ENCODE measurements at places on chromosomes 16 and 17. TPM values are rescaled to one million over a fixed set of nuclear protein-coding genes. Genes with fewer than 3 reads are reported as not detected.
A peak's percentile ranks its signal among the peaks of the same experiment; 100 is the strongest.

DNA sequence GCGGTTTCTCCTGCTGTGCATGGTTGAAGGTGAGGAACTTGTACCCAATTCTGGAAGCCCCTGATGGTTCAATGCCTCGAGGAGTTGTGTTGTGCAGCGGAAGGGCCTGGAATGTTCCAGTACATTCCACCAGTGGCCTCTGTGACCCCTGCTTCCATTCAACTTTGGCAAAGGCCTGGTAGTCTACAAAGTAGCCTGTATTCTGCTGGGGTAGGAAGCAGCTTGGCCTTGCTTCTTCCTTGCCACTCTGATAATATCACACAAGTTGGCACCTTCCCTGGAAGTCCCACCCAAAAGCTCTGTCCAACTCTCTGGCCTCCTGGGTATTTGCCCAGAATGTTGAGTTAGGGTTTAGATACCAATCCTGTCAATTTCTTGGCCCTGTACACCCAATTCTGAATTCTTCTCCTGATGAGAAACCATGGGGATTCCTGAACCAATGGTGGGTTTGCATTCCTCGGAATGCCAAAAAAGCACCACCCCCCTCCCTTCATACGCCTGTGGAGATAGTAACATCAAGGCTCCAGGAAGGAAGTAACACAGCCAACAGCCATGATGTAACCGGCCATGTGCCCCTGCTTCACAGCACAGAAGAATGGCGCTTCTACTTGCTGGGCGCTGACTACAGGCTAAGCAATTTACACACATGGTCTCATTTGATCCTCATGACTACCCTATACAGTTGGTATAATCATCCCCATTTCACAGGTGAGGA is 11.8 kb upstream of the FAM117A start:
- no peak for DNase-seq

DNA sequence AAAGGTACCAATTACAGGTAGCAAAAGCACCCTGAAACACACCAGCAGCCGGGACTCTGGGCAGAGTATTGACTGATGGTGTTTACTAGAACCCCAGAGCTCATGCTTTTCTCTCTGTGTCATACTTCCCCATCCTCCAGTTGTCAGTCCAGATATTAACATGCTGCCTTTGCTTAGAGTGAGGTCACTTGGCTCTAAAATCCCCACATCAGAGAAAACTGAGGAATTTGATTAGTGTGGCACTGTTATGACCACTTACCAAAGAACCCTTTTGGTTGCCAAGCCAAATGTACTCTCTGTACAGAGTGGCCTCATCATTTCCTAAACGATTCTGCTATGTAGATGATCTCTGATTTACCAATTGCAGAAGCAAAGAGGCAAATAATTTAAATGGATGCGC is 80.4 kb downstream of the ABCC12 start:
- no peak for DNase-seq

DNA sequence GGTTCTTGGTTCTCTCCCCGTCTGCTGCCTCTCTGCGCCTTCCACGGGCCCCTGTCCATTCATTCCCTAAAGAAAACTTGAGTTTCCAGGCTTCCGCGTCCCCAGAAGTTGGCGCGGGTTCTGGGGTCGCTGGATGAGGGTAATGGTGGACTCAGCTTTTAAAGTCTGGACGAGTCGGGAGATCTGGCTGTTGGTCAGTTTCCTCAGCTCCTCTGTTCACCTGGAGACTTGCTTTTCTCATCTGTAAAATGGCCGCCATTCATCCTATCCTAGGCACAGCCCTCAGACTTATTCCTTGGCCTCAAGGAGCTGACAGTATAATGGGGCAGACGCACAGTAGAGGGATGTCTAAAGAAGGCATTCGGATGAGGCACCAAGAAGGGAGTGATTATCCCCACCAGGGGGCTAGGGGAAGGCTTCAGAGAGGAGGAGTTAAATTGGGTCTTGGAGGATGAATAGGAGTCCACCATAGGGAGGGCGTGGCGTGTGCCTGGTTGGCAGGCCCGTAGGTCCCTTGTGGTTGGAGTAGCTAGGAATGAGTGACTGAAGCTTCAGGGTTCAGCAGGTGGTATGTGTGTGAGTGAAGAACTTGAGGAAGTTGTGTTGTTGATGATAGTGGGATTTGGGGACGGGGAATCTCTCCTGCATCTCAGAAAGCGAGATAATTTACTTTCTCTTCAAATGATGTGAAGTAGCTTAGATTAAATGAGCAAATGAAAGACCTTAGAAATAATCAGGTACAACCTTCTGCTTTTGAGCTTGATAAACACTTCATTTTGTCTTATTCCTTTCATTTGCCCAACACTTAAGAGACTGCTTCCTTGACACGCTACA is 652 bp downstream of the VPS35L start:
- DNase-seq, result peak; percentile 50

- no peak for DNase-seq
Observed at GRCh38 chr17:74646231-74646630, 22.7 kb upstream of the CD300E start.

DNA sequence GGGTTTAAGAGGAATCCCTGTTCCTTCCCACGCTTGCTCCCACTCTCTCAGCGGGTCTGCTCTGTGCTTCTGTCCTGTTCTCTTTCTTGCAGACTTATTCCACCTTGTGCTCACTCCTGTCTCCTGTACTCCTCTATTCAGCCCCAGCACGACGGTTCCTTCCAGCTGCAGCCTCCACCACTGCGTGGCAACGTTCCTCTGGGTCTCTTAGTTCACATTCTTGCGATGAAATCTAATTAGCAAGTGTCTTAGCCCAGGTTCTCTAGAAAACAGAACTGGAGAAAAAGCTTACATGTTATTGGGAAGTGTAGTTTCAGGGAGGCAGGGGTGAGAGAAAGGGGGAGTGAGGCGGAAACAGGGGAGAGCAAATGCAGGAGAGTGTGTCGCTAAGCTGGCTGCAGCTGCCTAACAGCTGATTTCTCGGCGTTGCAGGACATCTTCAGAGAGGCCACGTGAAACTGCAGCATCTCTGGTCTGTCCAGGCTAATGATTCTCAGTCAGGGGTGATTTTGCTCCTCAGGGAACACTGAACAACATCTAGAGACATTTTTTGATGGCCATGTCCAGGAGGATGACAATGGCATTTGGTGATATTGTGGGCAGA is 213.2 kb upstream of the NLRP1 start:
- DNase-seq, result no peak

DNA sequence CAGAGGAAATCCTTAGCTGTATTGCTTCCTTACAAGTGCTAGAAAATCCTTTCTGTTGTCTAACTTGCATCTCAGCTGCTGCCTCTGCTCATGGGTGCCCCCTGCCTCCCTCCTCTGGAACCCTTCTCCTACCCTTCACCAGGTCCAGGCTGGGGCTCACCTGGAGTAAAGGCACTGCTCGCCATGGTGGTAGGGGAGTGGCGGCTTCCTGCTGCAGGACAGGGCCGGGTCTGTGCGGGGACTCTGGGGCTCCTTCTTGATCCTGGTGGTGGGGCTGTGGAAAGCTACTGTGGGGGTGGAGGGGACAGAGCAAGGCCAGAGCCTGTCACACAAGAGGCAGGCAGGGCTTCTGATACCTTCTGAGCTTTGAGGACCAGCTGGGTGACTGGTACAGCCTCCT is 12.4 kb downstream of the ETV4 start:
- DNase-seq, result no peak

GRCh38 chr17:17540278-17540906 is 44.2 kb upstream of the RASD1 start:
- DNase-seq, result no peak

DNA sequence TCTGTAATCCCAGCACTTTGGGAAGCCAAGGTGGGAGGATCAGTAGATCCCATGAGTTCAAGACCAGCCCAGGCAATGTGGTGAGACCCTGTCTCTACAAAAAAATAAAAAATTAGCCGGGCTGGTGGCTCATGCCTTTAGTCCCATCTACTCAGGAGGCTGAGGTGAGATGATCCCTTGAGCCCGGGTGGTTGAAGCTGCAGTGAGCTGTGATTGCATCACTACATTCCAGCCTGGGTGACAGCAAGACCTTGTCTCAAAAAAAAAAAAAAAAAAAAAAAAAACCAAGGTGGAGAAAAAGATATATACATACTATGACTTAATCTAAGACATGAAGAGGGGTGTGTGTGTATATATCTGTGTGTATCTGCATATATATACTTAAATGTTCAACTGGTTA is 26.7 kb downstream of the BBS2 start:
- DNase-seq, result no peak

TBC1D3K gene
- total RNA-seq, result not detected

TMC7 gene
- not detected for total RNA-seq

- DNase-seq, result no peak
Observed at GRCh38 chr17:68642118-68642412, 40.9 kb upstream of the FAM20A start.

CACNA1H gene
- total RNA-seq, result 1.1 TPM

DNA sequence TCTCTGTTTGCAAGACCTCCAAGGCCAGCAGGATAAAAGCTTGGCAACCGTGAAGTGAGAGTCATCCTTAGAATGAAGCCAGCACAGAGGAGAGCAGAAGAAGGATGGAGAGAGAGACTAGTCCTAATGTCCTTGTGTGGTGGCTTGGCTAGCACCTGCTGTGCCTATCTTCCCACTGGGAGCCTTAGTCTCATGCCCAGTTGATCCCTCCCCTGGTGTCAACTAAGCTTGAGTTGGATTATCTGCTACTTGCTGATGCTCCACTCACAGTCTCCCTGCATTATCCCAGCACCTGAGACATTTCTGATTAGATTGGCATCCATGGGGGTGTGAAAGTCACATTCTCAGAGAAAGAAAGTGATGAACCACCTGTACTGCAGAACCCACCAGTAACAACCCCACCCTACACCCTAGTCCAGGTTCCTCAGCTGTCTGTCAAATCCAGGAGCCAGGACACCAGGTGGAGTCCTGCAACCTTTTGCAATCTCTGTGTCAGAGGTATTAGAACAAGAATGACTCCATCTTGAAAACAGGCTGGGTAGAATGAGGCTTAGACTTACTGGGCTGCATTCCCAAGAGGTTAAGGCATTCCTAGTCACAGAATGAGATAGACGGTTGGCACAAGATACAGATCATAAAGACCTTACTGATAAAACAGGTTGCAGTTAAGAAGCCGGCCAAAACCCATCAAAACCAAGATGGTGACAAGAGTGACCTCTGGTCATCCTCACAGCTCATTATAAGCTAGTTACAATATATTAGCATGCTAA is 460.2 kb upstream of the C16orf82 start:
- no peak for DNase-seq

GRCh38 chr16:51719376-51719775 is 568.3 kb upstream of the SALL1 start:
- DNase-seq, result no peak

DNA sequence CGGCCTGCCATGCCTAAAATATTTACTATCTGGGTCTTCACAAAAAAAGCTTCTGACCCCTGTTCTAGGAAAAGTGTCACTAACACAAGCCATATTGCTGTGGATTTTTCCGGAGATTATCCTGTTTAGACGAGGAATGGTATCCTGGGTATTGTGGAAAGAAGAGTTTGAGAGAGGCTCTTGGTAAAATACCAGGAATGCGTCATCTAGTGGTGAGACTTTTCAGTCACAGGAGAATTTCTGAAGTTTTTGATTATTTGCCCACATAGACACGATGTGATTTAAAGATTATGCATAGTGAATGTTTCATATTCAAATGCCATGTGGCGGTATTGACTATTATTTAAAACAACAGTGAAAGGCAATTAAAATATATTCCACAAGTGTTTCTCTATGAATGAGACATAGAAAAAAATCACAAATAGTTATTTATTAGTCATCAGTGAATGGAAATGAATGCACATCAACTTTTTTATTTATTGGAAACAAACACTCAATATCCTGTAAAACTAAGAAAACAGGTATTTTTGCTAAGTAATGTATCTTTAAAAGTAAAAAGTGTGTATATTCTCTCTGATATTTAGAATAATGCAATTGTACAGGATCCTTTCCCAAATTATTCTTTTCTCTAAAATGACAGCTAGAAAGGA is 7.8 kb downstream of the KRT28 start:
- DNase-seq, result peak; percentile 19

DNA sequence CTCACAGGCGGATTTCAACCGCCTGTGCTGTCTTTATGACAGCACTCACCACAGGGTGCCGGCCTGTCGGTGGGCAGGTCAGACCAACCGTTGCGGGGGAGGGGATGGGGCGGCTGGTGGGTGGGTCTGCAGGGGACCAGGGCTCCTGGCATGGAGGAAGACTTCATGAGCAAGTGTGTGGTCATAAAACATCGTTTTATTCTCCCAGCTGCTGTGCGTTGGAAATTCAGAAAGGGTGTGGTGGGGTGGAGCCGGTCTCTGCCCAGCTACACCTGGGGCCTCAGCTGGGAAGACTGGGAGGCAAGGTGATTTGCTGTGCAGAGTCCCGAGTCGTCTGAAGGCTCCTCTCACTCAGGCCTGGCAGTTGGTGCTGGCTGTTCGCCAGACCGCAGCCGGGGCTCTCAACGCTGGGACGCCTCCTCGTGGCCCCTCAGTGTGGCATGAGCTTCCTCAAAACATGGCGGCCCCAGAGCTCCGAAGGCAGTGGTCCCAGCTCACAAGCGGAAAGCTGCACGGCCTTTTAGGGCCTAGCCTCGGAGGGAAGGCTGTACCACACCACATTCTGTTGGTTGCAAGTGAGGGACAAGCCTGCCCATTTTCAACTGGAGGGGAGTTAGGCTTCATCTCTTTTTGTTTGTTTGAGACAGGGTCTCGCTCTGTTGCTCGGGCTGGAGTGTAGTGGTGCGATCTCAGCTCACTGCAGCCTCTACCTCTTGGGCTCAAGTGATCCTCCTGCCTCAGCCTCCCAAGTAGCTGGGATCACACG is 45.8 kb upstream of the GSE1 start:
- DNase-seq, result no peak

RNU2-1 gene
- total RNA-seq, result 5,267 TPM

- peak; percentile 40 for DNase-seq
Observed at GRCh38 chr16:12455287-12455798, 348.3 kb downstream of the CPPED1 start.

GRCh38 chr16:23863511-23864422 is 28.0 kb downstream of the PRKCB start:
- DNase-seq, result no peak

DNA sequence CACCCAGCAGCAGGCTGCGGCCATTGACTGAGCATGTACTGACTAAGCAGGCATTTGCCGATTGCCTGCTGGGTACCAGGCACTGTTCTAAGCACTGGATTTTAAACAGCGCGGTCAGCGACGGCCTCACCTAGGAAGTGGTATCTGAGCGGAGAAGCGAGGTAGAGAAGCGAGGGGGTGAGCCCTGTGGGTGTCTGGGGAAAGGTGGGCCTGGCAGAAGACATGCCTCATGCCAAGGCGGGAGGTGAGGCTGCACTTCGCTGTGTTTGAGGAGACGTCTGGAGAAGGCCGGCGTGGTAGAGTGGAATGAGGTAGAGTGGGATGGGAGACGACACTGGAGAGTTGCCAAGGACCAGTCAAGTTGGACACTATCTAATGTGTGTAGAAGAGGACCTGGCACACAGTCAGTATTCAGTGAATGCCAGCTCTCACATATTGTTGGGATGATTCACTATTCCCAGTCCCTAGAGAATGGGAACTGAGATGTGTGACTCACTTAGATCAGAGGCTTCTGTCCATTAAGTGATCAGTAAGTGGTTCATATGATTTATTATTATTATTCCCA is 14.4 kb downstream of the SYCE1L start:
- DNase-seq, result no peak

SLC47A2 gene
- not detected for total RNA-seq

SGCA gene
- total RNA-seq, result not detected

Measured in natural killer cell (primary cell).